GM12892 (cell line): ENCODE measurements at places on chromosomes 2 and 18.
A peak's percentile ranks its signal among the peaks of the same experiment; 100 is the strongest.

DNA sequence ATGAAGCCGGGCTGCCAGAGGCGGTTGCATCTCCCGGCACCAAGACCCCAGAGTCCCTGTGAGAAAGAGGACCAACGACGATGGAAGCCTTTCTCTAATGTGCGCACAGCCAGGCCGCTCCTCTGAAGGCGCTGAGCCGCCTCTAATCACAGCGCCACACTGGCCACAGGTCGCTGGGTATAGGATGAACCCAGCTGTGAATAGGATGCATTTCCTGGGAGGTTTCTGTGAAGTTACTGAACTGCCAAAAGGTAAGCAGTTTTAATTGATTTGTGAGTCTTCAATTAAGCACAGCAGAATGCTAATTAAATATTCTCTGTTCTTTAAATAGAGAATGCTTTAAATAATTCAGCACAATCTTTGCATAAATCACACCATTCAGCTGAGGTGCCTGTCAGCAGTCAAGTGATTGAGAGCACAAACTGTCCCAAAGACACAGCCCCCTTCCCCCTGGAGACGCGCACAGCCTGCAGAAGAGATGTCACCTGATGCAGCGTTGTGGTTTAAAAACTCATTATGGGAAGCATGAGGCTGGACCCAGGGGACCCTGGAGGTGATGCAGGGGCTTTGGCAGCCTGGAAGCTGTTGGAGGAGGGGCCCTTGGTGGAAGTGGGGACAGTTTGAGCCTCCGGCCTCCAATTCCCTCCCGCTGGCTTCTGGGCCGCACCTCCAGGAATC lies 98.1 kb downstream of the RTP5 start:
- no peak for DNase-seq

DNA sequence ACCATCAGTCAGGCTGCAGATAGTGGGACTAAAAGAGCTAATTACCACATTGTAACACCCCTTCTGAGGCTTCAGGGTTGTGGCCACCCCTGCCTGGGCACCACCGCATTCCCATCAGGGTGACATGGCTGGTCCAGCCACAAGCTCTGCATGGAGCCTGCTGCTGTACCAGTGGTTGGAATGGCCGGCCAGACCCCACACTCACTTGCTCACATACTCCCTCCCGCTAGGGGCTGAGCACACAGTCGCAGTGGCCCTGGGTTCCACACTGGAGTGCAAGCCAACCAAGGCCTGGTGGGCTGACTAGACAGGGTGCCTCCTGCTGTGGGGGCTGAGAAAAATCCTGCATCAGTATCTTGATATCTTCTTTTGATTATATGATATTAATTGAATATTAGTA lies 182.8 kb upstream of the STK17B start:
- no peak for DNase-seq

DNA sequence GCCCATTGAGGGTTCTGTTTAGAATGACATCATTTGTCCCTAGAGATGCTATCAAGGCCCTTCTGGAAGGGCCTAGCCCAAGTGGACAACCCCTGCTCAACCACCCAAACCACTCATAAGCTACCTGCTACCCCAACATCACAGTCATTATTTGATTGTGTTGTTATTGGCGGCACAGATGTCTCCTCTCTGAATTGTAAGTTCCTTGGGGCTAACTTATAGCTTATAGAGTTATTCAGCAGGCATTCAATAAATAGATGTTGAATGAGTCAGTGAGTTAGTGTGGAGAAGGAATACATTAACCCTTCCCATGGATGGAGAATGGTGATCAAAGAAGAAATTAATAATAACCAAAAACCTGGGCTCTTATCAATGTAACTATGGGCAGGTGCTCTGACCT lies 80.0 kb downstream of the ACAA2 start:
- no peak for DNase-seq

DNA sequence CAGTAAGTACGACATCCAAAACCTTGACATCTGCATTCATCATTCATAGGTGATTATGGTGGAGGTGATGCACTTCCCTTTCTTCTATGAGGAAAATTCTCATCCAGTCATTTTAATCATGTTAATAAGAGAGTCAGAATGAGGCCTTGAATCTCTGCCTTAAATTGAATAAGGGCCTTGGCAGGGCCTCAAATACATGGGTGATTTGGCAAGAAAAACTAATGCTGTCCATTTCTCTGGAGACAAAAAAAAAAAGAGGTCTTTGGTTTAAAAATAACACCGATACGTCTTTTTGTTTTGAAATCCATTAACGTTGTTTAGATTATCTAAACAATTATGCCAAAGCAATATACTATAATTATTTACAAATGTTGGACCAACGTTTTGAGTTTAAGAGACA lies 8.1 kb downstream of the COLEC12 start:
- no peak for DNase-seq

DNA sequence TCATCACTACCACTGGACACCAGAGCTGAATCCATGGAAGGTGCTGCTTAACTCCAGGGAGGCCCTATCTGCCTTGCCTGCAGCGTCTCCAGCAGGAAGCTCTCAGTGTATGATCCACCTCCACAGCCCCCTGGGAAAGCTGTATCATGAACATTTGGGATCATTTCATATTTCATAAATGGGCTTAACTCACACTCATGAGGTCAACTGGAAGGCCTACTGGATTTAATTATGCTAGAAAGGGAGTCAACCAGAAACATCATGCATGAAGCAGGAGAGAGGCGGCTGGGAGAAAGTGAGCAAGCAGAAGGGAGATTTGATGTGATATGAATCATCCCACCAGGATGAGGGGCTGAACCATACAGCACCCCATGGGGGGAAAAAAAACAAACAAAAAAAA lies 537.7 kb downstream of the TNS1 start:
- DNase-seq = no peak

- DNase-seq = peak; percentile 11
Observed at GRCh38 chr18:54269893-54270844, 852 bp downstream of the POLI start.

- no peak for DNase-seq
Observed at GRCh38 chr2:129711816-129712675, 267.4 kb upstream of the RAB6C start.
